ENCODE measurements at places on chromosomes 2 and 18.
A peak's percentile ranks its signal among the peaks of the same experiment; 100 is the strongest.

- no peak for DNase-seq
Observed at GRCh38 chr2:67857836-67858235, 205.0 kb downstream of the C1D start.

DNA sequence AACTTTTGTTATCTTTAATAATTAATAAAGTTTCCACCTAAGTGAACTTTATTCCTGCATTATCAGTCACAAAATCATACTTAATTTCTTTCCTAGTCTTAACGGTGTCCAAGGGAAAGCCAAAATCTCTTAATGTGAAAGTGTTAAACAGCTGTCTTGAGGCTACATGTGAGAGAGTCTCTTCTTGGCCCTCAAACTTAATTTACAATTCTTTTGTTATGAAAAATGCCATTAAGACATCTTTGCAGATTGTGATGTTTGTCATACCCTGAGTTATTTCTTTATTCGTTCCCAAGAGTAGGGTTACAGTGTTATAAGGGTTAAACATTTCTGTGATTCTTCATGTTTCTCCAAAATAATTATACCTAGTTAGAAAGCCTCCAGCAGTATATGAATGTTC is 64.6 kb downstream of the ANKRD12 start:
- no peak for DNase-seq

- DNase-seq = no peak
Observed at GRCh38 chr2:168087401-168087800, 160.0 kb downstream of the STK39 start.

DNA sequence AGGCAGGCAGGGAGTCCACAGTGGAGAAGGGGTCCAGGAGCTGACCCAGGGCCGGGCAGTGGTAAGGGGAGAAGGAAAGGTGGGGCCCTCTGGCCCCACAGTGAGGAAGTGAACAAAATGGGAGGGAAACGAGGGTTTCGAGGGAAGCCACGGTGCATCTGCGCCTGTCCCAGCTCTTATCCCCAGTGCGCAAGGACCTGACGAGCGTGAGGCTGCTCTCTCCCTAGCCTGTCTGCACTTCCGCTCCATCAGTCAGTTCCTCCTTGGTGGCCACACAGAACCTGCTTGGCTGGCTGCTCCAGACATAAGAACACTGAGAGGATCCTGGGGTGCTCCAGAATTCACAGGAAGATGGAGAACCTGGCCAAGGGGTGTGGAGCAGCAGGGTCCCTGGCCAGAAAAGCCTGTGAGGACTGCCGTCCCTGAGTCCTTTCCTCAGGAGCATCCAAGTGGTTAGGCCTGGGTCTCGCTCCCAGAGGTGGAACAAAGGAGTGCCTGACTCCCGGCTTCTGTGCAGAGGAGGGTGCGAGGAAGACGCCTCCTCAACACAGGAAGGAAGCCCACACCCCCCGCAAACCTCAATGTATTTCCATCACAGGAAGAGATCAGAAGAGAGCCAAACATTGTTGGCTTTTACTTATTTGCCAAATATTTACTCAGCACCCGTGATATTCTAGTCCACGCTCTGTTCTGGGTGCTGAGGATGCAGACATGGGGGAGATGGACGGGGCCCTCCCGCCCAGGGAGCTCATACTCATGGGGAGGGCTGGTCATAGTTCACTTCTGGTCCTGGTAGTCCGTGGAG is 43.7 kb upstream of the SEMA4C start:
- DNase-seq = no peak

DNA sequence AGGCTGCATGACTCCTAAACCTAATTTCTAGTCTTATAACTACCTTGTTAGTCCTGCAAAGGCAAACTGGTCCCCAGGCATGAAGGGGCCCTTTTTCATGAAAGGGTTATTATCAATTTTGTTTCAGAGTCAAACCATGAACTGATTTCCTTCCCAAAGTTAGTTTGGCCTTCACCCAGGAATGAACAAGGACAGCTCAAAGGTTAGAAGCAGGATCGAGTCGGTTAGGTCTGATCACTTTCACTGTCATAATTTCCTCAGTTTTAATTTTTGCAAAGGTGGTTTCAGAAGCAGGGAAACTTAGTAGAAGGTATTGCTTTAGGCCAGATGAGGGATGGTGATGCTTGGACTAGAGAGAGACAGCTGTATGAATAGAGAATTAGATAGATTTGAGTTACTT is 8.7 kb upstream of the ALS2 start:
- no peak for DNase-seq

- no peak for DNase-seq
Observed at GRCh38 chr2:237482485-237482884, 4.6 kb upstream of the MLPH start.

DNA sequence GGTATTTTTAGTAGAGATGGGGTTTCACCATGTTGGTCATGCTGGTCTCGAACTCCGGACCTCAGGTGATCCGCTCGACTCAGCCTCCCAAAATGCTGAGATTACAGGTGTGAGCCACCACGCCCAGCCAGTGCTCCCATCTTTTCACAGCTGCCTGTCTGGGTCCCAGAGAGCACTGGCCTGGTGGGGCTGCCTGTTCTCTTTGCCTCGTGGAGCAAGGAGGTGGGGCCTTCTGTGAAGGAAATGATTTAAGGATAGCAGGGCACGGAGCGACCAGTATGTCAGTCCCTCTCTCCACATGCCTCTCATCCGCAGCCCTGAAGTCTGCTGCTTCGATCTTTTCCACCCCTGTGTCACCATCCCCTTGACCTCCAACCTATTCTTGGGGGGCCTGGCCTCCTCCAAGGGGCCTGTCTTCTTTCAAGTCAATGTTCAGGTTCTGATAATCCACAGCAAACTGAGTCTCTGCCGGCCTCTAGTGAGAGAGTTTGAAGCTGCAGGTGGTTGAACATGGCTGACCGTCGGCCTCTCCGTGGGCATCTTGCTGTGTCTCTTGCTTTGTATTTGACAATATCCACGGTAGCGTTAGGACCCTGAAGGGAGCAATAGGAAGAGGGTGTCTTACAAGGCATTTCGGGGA is 28.2 kb upstream of the GIGYF2 start:
- peak; percentile 24 for DNase-seq

GRCh38 chr18:24071779-24072178 is 57.2 kb downstream of the TTC39C start:
- DNase-seq = no peak

- no peak for DNase-seq
Observed at GRCh38 chr2:158089322-158089721, 12.4 kb upstream of the UPP2 start.

DNA sequence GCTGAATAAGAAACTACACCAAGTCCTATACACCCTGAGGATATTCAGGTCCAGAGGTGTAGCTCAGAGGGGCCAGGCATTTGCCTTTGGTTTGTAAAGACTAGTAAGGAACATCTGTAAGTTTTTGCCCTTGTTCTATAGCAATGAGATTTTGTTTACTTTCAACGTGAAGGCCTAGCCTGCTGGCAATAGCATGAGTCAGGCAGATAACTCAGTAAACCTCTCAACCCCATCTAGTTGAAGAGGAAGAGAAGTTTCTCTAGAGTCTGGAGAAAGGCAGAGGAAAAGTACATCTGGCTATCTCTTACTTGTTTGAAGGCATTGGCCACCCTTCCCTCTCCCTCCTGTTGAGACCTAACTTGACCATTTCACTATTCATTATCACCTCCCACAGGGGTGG is 70.3 kb upstream of the ZNF521 start:
- no peak for DNase-seq

DNA sequence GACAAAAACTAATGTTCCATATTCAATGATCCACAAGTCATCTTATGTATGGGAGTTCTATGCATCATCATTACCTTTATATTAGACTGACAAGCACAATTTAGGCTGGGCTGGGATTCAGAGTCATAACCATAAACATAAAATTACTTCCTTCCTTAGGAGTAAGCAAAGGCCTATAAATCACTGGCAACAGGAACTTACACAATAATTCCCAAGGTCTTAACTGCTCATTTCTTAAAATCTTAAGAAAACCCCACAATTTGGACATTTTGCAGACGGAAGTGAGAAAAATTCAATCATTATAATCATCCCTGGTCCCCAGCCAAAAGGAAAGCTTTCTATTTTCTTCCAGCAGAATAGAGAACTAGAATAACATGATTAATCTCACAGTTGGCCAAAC is 232.3 kb downstream of the DYM start:
- no peak for DNase-seq

- DNase-seq = no peak
Observed at GRCh38 chr2:188940171-188940570, 34.0 kb upstream of the COL3A1 start.

All from smooth muscle cell of the brain vasculature (primary cell).